ENCODE measurements at places on chromosomes 7 and 10. TPM values are rescaled to one million over a fixed set of nuclear protein-coding genes. Genes with fewer than 3 reads are reported as not detected.

DNA sequence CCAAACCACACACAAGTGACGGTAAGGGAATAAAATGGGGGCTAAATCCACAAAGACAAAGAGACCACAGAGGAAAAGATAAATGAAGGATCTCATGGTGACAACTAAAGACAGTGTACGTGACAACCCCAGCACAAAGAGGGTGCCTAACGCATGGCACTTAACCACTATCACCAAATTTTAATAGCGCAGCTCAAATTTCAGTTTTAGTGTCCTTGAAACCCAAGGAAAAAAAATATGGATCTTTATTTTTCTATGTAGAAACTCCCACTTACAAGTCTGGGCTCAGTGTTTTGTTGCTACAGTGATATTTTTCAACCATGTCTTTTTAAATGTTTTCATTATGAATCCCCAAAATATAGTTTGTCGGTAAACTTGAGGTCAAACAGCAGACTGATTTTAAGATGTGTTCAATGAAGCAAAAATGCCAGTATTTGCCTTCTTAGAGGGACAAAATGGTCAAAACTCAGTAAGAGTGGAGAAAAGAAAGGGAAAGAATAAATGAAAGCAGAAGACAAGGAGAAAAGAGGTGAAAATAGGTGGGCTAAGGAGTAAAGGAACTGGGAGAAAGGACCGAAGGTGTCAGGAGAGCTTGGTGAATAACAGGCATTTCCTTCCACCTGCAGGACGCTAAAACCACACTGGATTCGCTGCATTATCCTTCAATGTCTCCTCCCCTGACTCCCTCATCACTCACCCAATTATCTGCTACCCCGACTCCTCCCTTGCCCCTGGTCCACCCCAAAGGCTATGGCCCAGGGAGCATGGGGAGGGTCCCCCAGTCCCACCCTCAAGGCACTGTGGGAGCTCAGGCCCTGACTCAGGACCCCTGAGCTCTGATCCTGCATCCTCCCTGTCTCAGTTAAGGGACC, 3.5 kb downstream of the ASB13 start:
- no peak overlapping the region for H3K27ac ChIP-seq
- H3K27me3 ChIP-seq = no peaks in the 10 kb centered on the region
- DNase-seq = no peak
- no peaks in the 10 kb centered on the region for H3K36me3 ChIP-seq

DNA sequence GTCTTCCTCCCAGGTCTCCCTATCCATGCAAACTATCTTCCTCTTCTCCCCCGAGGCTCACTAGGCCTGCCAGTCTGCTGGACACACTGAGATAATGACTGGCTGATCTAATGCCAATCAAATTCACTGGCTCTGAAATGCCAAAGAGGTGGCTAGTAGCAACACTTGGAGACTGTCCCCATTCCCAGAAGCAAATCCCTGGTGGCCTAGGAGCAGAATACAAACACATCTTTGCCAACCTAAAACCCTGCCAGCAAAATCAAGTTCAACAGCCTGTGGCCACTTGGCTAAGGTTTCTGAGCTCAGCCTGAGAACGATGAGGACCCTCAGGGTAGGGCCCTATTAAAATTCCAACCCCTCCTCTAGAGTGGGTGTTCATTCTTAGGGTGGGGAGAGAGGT, 46.6 kb downstream of the SH3PXD2A start:
- no peak overlapping the region for H3K4me3 ChIP-seq
- no peaks in the 10 kb centered on the region for H3K36me3 ChIP-seq
- H3K27ac ChIP-seq = no peak overlapping the region
- H3K27me3 ChIP-seq = no peaks in the 10 kb centered on the region

TMEM139 gene
- 2.5 TPM for total RNA-seq

CFAP43 gene
- total RNA-seq = not detected

All from SJCRH30 (cell line).